ENCODE measurements at places on chromosomes 1 and 21. TPM values are rescaled to one million over a fixed set of nuclear protein-coding genes. Genes with fewer than 3 reads are reported as not detected.

LRRC53 gene
- total RNA-seq = not detected

ADAMTS4 gene
- 2.3 TPM for total RNA-seq

NUF2 gene
- 3.5 TPM for total RNA-seq

ACTL8 gene
- total RNA-seq = not detected

PROK1 gene
- not detected for total RNA-seq

SPATA21 gene
- not detected for total RNA-seq

FCRL2 gene
- not detected for total RNA-seq

MRPL20 gene
- 109 TPM for total RNA-seq

ADGRL2 gene
- 112 TPM for total RNA-seq

HSD3B2 gene
- total RNA-seq = not detected

APOBEC4 gene
- total RNA-seq = not detected

Measured in smooth muscle cell of trachea (primary cell).